GF-D8 (cell line): ENCODE measurements at places on chromosomes 13 and 19.

DNA sequence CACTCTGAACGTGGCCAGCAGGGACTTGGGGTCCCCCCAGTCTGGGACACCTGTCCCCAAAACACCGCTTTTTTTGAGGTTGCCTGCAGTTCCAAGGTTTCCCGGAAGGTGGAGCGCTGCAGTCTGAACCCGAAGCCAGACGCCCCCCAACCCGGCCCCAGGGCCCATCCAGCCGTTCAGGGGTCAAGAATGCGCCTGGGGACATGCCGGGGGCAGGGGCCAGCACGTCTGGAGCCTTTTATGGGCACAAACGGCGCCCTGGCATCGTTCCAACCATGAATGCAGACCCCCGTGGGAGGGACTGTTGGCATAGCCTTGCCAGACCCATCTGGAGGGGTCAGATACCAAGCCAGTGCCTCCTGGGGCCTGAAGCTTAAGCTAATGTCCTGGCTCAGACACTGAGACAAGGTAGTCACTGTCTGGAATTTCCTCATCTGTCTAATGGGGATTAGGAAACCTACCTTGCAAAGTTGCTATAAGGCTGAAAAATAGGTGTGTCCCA, 6.9 kb downstream of the S1PR5 start:
- DNase-seq, result no peak

- DNase-seq, result no peak
Observed at GRCh38 chr13:99033814-99034213, 56.0 kb upstream of the DOCK9 start.

GRCh38 chr19:16274447-16274846, 50.2 kb upstream of the KLF2 start:
- no peak for DNase-seq

GRCh38 chr13:52452470-52452869, 2.0 kb upstream of the VPS36 start:
- no peak for DNase-seq

DNA sequence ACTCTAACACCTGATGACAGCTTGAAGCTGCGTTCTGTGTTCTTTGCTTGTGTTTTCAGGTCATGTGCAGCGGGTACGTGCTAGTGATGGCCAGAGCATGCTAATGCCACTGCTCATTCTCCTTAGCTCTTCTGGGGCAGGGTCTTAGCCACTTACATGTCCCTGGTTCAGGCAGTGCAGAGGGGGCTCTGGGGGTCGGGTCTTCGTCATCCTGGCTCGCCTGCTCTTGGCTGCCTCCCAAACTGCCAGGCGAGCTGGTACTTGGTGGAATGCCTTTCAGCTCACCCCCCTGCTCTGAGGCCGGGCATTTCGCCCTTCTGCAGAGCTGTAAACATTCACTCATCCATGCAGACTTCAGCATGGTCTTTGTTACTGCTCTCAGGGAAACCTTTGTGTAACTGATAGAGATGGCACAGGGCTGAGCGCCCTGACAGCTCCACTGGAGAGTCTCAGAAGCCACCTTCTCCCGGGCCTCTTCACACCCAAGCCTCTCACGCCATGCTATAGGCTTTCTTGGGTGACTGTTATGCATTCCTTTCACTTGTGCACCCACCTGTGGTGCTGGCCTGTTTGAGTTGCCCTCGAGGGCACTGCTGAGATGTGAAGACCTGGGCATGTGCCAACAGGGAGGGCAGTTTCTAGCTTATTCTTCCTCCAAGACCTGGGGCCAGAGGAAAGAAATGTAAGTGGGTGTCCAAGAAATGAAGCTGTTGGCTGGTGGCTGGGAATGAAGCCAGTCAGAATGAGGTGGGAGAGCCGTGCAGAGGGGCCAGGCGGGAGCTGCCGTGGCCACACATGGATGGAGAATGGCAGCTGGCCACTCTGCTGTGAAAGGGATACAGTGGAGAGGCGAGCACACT, 24.4 kb downstream of the FAM124A start:
- no peak for DNase-seq

DNA sequence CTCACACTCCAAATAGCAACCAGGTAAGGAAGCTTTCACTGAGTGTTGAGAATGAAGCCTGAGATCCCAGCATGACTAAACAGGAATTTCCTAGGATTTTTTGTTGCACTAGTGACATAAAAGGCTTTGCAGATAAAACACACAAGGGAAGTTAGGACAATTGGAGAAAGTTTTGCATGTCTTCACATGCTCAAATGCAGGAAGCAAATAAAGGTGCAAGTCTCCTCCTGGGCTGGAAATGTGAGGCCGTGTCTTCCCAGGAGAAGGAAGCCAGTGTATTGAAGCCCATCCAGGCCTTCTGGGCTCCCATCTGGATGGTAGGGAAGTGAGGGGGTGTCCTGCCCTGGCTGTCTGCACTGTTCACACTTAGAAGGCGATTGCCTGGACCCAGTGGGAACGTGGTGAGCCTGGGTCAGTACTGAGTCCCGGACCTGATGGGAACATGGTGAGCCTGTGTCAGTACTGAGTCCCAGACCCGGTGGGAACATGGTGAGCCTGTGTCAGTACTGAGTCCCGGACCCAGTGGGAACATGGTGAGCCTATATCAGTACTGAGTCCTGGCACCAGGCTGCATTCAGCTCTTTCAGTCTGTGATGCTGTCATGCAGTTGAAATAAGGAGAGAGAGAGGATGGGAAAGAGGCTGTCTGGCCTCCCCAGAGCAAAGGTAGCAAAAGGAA, 38.7 kb downstream of the SIAH3 start:
- no peak for DNase-seq

- DNase-seq, result no peak
Observed at GRCh38 chr19:47375694-47376588, 26.8 kb downstream of the DHX34 start.

DNA sequence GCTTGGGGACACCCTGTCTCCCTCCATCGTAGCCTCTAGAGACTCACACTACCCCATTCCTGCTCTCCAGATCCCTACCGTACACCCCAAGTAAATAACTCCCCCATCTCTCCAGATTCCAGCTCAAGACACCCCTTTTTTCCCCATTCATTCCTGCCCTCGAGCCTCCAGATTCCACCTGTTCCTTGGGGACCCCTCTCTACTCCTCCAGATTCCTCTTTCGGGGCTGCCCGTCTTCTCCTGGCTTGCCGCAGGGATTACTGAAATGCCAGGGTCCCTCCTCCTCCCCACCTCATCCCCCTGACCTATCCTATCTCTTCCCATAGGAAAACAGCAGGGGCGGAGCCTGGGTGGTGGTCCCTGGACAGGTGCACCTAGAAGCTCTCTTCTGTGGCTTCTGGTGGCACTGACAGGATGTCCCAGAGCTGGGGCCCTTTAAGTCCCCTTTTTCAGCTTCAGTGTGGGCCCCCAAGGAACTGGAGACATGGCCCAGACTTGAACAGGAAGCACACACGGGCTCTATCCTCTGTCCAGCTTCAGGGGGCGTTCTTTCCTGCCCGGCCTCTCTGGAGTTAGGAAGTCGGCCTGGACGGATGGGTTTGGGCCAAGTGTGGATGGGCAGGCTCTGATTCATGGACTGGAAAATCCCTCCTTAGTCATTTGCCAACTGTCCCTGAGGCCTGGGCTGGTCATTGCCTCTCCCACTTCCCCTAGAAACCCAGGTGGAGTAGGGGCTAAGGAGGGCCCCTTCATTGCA, 1.2 kb downstream of the ZSWIM4 start:
- no peak for DNase-seq

DNA sequence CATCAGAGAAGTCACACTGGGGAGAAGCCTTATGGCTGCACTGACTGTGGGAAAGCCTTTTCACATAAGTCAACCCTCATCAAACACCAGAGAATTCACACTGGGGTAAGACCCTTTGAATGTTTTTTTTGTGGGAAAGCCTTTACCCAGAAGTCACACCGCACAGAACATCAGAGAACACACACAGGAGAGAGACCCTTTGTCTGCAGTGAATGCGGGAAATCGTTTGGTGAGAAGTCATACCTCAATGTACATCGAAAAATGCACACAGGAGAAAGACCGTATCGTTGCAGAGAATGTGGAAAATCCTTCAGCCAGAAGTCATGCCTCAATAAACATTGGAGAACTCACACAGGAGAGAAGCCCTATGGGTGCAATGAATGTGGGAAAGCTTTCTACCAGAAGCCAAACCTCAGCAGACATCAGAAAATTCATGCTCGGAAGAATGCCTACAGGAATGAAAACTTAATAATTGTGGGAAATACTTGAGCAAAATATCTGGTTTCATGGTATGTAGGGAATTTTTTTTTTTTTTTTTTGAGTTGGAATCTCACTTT, 30.7 kb downstream of the ZNF793 start:
- no peak for DNase-seq
